ENCODE measurements at places on chromosomes 11 and 22.

GRCh38 chr11:92865352-92865751 is 104.1 kb upstream of the MTNR1B start:
- DNase-seq = no peak

DNA sequence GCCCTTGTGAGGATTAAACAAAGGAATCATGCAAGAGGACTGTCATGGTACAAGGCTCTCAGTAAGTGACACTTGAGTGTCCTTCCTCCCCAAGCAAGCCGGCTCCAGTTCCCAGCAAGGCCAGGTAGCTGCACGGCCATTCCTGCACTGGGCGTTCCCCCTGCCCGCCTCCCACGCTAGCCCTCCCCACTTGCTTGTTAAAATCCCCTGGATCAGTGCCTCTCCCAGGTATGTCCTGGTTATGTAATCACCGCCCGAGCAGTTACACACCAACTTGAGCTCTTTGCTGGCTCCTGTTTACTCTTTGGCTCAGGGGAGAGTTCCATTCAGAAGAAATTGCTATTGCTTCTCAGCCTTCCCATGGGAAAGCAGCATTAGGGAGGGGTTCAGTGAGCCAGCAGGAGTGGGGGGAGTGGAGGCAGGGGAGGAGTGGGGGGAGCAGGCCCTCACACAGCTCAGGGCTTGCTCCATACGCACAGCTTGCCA is 19.4 kb upstream of the MYEOV start:
- DNase-seq = no peak

DNA sequence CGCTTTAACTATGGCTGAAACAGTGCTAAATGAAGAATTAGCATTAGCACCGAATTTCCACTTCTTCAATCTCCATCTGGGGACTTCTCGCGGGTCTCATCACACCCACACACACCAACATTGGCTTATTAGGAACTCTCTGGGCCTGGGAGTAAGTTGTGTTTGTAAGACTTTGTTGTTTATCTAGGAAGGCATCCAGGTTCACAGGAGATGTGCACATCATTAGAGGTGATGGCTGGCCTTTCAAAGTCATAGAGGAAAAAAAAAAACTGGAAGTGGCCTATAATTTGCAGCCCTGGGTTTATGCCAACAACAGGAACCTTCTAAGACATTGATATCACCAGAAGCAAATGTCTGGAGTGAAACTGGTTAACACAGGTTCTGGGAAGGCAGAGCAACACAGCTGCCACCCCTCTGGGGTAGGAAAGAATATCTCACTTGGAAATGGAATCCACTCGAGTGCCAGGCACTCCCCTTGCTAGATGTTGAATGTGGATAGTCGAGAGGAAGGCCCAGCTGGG is 84.5 kb downstream of the TRAF6 start:
- no peak for DNase-seq

DNA sequence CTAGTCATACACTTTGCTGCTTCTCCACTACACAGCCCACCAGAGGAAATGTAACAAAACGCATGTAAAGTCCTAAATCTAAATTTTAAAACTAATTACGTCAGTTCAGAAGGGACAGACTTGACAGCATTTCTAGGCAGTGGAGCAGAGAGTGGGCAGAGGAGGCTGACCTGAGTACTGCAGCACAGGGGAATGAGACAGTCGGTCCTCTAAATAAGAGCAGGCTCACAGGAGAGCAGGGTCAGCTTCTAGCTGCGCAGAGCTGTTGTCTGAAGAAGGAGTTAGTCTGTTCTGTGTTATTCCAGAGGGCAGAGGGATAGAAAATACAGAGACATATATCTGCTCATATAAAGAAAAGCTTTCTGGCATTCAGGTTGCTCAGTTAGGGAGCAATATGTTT is 40.3 kb downstream of the JHY start:
- no peak for DNase-seq

DNA sequence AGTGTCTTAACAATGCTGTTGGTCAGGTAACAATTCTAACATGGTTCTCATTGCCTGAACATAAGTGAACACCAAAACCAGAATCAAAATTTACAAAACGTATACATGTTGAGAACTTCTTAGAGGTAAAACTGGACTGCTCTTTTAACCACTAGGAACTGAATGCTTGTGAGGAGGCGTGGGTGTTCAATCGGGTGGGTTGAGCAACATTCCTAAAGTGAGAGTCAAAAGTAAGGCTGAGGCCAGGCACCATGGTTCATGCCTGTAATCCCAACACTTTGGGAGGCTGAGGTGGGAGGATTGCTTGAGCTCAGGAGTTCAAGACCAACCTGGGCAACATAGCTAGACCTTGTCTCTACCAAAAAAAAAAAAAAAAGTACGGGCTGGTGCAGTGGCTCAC is 11.5 kb downstream of the PPME1 start:
- DNase-seq = no peak

DNA sequence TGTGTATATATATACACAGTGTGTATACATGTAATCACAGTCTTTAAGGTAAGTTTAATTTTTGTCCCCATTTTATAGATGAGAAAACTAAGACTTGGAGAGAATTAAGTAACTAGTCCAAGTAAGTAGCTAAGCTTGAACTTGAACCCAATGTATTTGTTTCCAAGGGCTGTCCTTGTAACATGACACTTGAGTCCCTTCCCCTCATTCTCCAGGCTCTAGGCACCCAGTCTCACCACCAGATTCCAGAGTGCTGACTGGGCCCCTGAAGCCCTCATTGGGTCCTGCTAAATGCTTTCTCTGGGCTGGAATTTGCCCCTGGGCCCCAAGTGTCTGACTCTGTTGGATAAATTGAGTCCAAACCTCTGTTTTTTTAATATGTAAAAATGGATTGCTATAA is 45.5 kb downstream of the ADM start:
- DNase-seq = no peak

GRCh38 chr22:32803020-32803737 is 1.7 kb downstream of the TIMP3 start:
- DNase-seq = no peak

DNA sequence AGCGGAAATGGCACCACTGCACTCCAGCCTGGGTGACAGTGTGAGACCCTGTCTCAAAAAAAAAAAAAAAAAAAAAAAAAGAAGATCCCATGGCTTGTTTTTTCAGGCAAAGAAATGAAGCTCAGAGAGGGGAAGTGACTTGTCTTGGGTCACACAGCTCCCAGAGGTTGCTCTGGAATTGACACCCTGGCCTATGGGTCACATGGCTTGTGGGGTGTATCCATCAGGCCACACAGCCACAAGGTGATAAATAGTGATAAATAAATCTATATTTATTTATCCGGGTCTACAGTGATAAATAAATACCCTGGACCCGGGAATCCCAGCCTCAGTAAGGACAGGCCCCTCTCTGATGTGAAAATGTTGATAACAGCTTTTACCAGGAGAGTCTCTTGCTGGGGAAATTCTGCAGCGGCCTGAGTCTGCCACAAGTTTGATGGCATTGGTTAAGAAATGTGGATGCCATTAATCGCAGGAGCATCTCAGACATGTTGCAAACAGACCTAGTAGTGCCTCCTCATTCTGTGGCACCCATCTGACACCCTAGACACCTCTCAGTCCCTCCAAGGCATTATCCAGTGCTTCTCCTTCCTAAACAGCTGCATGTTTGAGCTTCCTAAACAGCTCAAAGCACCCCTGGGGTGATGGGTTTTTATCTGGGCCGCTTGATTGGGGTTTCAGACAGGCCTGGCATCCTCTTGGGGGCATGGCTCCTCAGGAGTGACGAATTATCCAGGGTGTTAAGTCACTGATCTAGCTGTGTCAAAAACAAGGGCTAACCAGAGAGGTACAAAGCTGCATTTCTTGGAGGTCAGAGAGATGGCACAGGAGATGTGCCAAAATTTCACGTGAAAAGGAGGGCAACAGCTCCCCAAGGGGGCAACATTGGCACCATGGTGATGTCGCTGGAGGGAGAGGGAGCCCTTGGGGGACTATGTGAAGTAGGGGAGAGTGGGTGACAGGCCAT is 1.9 kb upstream of the EMID1 start:
- no peak for DNase-seq

DNA sequence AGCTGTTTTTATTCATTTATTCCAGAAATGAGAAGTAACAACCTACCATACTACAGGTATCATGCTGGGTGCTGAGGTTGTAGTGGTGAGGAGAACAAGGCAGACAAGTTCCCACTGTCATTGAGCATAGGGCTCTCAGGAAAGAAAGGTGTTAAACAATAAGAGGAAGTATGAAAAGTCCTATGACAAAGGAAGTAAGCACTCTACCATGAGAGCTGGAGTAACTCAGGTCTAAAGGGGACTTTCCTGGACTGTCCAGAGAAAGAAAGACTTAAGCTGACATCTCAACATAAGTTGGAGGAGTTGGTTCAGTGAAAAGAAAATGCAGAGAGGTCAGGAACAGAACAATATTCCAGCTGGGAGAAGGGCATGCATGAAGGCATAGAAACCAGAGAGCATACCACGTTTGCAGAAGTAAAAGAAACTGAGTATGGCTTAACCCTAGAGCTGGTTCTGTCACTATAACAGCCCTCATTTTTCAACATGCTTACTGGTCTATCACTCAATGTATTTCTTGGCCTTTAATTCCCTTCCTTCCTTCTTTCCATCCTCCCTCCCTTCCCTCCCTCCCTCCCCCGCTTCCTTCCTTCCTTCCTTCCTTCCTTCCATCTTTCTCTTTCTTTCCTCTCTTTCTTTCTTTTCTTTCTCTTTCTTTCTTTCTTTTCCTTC is 137.8 kb upstream of the BDNF start:
- DNase-seq = no peak

DNA sequence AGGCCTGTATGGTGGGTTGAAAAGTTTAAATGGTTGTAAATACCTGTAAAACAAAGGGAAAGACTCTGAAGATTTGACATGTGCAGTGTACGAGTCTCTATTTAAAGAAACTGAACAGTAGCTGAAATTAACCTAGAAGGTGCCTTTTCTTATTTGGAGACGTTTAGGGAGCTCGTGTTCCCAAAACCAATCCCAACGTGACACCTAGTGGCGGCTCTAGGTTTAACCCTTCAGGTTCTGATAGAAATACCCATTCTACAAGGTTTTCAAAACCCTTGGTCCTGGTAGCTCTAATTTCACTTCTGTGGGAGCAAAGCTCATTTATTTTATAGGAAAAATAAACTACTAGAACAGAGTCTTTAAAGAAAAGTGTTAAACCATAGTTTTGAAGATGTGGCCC is 258.3 kb downstream of the LRRC4C start:
- DNase-seq = no peak

- DNase-seq = peak; percentile 84
These were observed 50.3 kb downstream of the TEAD1 start for GRCh38 chr11:12724301-12725054.

GRCh38 chr22:42154293-42155052 is 23.9 kb upstream of the CYP2D6 start:
- DNase-seq = no peak

DNA sequence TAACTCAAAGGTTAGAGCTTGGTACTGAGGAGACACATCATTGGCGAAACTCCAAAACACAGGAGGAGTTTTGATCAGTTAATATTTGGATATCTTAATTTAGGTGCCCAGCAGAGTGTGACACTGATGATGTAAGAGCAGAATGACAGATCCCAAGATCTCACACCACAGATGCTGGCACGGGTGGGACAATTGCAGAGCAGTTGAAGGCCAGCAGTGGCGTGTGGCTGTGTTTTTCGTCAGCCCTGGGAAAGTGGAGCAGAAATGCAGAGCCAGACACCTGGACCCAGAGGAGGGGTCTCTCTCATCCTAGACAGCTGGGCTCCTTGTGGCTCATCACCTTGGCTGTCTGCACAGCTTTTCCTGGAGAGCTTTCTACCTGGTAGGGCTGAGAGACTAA is 59.7 kb upstream of the CTTN start:
- DNase-seq = no peak

- DNase-seq = no peak
These were observed 53.2 kb downstream of the TRIOBP start for GRCh38 chr22:37749831-37750595.

DNA sequence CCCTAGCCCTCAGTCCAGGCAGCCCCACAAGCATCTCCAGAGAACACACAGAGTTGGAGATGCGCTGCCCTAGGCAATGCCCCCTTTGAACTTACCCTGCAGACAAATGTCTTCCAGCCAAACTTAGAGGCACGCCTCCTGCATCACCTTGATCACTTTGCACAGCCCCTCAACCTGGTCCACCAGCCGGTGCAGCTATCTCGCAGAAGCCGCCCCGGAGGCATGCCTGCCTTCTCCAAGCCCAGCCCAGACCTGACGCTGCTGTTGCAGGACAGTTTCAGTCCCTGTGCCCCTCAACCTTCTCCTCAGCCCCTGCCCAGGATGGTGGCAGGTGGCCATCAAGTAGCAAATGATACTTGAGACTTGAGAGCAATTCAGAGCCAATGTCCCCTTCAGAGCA is 16.7 kb upstream of the POU2AF1 start:
- no peak for DNase-seq

DNA sequence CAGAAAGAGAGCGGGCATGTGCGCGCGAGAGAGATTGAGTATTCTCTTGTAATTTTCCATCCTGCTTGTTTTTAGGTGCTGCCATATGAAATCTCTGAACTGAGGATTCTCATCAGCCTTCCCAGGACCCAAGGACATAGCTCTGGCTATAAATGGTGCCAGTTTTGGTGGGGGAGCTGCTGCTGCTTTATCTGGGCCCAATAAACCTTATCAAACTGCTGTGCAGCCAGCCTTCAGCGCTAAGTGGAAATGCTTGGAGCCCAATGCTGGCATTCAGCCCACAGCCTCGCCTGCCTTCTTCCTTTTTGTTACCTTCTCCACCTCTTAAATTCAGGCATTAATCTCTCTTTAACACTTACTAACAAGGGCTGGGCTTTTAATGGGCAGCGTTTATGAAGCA is 2.4 kb upstream of the ZBTB16 start:
- no peak for DNase-seq

DNA sequence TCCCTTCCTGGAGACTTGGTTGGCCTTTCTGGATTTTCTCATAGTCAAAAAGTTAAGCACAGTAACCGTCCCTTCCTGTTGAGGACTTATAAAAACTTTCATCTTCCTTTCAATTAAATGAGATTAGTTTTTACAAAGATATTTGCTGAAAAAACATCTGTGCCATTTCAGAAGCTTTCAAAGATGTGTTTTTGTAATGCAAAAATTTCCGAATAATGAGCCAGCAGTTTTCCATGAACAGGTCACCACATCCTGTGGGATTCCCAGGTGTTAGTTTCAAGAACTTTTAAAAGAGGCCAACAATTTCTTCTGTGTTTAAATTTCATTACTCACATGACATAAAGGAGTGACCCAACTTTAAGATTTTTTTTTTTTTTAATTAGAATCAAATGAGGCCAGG is 18.0 kb downstream of the NUP50 start:
- DNase-seq = no peak

- DNase-seq = no peak
These were observed 58.7 kb downstream of the DENND5A start for GRCh38 chr11:9206496-9206895.

GRCh38 chr22:40176921-40177737 is 596 bp upstream of the TNRC6B start:
- no peak for DNase-seq

DNA sequence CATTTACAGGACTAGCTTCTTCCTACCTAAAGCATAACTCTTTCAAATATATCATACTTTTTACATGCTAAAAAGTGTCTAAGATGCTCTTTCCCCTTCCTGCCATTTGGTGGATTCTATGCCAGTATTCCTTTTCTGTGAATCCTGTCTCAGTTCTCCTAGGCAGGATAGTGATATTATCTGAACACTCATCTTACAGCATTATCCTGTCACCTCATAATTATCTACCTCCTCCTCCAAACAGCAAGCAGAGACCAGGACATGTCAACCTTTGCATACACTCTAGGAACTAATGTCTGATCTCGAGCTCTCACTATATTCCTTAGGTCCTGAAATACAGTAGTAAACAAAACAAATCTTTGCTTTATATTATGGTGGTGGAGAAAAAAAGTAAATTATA is 275.5 kb downstream of the FAM181B start:
- no peak for DNase-seq

- DNase-seq = no peak
These were observed 545 bp downstream of the FEN1 start for GRCh38 chr11:61793083-61793828.
